ENCODE measurements at places on chromosomes 7 and 10.

DNA sequence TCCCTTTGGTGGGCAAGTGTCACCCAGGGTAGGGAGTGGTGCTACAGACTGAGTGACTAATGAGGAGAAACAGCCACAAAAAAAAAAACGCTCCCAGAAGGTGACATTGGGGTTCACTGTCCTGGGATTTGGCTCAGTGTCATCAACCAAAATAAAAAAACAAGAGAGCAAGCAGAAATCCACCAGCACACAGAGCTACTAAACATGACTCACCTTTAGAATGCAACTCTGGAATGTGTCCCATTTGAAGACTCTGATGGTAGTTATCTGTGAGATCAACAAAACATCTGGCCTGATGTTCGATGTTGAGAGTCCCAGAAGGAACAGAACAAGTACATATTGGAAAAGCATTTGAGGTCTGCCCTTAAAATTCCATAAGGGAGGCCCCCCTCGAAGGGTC lies 200.3 kb upstream of the LYZL2 start:
- no peak for DNase-seq

DNA sequence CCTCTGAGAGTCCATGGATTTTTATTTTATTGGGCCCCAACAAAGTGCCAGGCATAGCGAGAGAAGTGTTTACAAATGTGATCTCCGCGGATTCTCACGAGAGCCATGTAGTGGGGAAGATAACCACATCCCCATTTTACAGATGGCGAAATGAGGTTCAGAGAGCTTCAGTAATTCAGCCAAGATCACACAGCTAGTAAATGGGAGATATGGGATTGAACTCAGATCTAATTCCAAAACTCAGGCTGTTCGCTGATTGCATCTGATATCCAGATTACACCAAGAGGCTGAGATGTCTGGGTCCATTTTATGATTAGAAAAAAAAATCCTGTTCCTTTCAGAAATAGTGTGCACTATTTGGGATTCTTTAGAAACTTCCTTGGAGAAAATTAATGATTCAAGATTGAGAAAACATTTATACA lies 1.3 kb downstream of the FAS start:
- DNase-seq: no peak

GRCh38 chr7:97639036-97639435 lies 92.8 kb upstream of the TAC1 start:
- no peak for DNase-seq

DNA sequence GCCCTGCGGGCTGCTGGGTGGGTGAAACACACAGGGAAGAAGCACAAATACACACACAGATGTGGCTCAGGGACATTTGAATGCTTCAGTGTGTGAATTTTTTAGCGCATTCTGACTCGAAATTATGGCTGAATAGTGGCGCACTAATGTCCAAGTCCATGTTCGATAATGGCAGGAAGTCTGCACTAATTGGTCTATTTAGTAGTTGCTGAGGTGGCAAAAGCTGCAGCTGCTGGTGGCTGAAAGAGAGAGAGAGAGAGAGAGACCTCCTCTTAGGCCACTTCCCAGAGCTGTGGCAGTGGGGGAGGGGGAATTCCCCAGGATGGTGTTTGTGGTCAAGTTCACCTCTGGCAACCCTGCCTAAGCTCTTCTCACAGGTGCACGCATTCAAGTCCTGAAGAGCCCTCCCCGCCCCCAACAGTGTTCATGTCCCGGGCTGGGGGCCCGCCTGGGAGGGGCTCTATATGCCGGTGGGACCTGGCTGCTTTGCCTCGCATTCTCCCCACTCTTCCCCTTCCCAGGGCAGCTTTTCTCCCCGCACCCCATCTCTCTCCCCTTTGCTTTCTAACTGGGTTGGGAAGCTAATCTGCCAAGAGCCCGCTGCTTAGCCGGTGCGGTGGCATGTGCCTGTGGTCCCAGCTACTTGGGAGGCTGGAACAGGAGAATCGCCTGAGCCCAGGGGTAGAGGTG lies 6.0 kb upstream of the MNX1 start:
- DNase-seq: no peak
